RKO (cell line): ENCODE measurements at places on chromosomes 16 and 17.

DNA sequence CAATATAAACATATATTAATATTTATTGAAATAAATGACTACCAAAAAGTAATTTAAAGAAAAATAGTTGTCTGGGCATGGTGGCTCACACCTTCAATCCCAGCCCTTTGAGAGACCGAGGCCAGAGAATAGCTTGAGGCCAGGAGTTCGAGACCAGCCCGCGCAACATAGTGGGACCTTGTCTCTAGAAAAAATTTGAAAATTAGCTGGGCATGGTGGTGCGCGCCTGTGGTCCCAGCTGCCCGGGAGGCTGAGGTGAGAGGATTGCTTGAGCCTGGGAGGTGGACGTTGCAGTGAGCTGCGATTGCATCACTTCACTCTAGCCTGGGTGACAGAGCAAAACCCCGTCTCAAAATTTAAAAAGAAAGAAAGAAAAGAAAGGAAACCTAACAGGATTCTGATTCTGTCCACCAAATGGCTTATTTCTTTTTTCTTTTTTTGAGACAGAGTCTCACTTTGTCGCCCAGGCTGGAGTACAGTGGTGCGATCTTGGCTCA, 3.4 kb upstream of the BPTF start:
- no peak for DNase-seq

DNA sequence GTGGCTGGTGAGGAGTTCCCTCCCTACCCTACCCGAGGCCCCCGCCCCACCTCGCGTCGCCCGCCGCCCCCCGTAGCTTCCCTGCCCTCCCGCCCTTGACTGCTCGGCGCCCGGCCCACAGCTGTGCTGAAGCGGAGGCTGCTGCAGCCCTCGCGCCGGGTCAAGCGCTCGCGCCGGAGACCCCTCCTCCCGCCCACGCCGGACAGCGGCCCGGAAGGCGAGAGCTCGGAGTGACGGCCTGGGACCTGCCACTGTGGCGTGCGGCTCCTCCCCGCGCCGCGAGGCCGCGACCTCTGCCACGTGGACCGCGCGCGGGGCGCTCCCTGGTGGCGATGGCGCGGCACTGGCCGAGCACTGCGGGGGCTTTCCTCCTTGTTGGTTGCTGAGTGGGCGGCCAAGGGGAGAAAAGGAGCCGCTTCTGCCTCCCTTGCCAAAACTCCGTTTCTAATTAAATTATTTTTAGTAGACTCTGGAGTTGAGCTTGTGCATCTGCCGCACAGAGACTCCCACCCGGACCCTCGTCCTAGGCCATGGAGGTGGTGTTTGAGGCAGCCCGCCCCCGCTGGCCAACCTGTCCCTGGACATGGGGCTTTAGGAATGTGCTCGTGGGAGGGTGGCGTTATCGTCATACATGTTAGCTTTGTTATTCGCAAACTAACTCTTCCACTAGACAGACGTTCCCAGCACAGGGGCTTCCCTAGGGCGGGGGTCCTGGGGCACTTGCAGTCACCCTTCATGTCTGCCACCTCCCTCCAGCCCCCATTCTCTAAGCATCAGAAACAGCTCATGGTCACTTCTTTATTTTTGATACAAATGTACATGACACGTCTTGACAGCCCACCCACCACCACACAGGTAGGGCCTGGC, 4.4 kb downstream of the TP53I13 start:
- no peak for DNase-seq

DNA sequence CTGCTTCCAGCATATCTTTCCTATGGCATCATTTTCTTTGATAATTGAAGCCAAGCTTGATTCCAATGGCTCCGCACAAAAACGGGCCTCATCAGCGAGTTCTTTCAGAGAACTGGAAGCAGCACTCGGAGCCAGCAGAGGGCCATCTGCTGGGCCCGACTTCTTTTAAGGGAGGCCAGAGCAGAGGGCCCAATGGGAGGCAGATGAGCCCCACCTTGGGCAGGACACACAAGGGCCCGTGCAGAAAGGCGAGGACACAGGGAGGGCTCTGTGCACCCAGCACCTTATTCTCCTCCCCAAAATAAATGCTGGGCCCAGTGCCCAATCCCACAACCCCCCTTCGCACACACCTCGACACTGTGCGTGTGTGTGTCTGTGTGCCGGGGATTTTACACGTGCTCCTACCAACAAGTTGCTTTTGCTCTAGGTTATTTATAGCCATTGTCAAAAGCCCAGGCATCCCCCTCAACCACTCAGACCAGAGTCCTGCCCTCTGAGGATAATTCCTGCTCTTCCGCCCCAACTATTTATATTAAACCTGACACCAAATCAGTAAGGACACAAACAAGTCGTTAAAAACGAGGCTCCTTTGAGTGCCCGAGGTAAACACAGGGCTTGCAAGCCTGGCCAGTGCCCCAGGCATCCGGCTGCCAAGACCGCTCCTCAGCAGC, 6.8 kb downstream of the AXIN2 start:
- DNase-seq: no peak

GRCh38 chr17:382644-383533, 30.3 kb upstream of the RPH3AL start:
- DNase-seq: no peak

GRCh38 chr16:86298758-86299134, 211.6 kb upstream of the FOXF1 start:
- DNase-seq: no peak

- DNase-seq: no peak
Observed at GRCh38 chr16:85945424-85945751, 46.4 kb downstream of the IRF8 start.

DNA sequence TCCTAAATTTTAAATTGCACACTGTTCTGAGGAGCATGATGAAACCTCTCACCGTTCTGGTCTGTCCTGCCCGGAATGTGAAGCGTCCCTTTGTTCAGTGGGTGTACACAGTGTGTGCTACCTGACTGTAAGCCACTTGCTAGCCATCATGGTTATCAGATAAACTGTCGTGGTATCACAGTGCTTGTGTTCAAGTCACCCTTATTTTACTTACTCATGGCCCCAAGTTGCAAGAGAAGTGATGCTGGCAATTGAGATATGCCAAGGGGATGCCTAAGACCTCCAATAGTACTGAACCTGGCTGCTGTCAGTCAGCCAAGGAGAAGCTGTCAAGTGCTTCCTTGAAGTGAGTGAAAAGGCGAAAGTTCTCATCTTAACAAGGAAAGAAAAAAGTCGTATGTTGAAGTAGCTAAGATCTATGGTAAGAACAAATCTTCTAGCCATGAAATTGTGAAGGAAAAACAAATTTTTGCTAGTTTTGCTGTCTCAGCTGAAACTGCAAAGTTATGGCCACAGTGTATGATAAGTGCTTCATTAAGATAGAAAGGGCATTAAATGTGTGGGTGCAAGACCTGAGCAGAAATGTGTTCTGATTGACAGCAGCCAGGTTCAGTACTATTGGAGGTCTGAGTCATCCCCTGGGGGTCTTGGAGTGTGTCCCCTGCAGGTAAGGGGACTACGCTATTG, 5.8 kb downstream of the PIK3R6 start:
- DNase-seq: no peak

DNA sequence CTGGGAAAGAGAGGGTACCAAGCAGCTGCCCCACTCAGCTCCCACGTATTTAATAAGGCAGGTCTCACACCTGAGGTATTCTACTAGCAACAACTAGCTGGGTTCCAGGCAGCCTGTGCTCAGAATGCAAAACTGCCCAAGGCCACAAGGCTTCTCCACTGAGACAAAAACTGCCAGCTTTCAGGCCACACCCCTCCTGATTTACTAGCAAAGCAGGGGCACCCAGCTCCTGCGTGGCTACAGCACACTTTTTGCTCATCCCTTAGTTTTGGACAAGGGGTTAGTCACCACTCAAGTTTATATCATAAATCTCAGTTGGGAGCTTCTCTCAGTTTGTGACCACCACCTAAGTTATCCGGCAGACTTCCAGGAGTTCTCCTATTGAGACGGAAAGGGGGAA, 494.6 kb downstream of the CDH11 start:
- no peak for DNase-seq

- DNase-seq: no peak
Observed at GRCh38 chr17:1180958-1181752, 1.4 kb upstream of the ABR start.

- no peak for DNase-seq
Observed at GRCh38 chr17:31388770-31389656, 2.5 kb upstream of the RAB11FIP4 start.
